Activated CD4-positive, alpha-beta T cell treated with anti-CD3 and anti-CD28 coated beads, Interleukin-2, amount 50 U/mL, for 1 hour (primary cell): ENCODE measurements at places on chromosomes 1 and 21.
A peak's percentile ranks its signal among the peaks of the same experiment; 100 is the strongest.

GRCh38 chr1:193310564-193310963 is 124.2 kb upstream of the B3GALT2 start:
- DNase-seq = no peak

DNA sequence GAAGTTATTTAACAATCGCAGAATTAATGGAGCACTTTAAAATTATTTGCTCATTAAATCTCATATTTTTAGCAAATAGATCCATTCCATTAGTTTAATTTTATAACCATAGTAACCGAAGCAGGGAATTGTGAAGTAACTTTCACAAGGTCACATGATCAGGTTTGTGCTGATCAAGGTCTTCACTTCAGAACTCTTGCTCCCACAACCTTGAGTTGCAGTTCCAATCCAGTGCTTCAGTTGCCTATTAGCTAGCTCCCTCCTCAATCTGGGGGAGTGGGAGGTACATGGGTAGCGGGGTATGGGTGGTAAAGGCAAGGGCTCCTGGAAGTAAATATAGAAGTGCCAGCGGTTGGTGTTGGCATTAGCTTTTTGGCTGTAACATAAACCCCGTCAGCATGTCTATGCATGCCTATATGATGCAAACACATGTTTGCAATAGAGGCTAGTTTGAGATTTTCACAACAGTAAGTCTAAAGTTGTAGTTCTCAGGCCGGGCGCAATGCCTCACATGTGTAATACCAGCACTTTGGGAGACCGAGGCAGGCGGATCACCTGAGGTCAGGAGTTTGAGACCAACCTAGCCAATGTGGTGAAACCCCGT is 5.8 kb downstream of the ATP5IF1 start:
- no peak for DNase-seq

DNA sequence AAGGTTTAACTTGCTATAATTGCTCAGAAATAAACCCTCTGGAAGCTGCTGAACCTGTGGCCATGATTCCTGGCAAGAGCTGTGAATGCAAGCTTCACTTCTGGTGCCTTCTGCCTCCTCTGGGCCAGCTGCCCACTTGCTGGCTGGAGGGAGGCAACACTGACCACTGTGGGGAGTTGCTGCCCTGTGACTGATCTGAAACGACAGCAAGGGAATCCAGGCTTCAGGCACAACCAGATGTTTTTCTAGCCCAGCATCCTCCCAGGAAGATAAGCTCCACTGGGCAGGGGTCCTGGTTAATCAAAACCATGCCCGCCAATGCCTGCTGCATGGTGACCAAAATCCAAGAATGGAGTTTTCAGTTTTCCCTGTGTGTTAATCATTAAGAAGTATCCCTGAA is 180.0 kb upstream of the HMGB4 start:
- DNase-seq = no peak

- DNase-seq = peak; percentile 15
Observed at GRCh38 chr1:23751050-23751814, 8.0 kb downstream of the ELOA start.

DNA sequence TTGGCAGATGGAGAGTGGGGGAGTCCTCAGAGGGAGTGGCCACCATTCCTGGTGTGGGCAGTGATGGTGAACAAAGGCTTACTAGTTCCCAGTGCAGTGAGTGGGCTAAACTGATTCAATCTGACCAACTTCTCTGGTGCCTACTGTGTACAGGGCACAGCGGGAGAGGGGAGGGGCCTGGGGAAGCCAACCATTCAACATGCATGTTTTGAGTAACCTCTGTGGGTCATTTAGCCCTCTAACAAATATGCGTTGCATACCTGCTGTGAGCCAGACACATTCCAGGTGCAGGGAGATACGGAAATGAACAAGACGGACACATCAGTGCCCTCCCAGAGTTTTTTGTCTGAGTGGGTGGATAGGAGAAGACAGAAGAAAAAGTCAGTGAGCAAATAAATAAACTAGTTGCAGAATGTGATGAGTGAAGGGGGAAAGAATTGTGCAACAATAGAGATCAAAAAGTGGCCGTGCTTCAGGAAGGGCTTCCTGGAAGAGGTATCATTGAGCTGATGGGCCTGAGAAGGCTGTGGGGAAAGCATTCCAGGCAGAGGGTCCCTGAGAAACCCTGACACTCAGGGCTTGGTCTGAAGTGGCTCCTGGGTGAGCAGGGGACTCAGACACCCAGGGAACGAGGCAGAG is 78.8 kb downstream of the EPHB2 start:
- DNase-seq = no peak

DNA sequence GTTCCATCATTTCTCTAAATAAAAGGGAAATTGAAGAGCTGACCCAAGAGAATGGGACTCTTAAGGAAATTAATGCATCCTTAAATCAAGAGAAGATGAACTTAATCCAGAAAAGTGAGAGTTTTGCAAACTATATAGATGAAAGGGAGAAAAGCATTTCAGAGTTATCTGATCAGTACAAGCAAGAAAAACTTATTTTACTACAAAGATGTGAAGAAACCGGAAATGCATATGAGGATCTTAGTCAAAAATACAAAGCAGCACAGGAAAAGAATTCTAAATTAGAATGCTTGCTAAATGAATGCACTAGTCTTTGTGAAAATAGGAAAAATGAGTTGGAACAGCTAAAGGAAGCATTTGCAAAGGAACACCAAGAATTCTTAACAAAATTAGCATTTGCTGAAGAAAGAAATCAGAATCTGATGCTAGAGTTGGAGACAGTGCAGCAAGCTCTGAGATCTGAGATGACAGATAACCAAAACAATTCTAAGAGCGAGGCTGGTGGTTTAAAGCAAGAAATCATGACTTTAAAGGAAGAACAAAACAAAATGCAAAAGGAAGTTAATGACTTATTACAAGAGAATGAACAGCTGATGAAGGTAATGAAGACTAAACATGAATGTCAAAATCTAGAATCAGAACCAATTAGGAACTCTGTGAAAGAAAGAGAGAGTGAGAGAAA is 38.4 kb downstream of the CENPF start:
- no peak for DNase-seq

DNA sequence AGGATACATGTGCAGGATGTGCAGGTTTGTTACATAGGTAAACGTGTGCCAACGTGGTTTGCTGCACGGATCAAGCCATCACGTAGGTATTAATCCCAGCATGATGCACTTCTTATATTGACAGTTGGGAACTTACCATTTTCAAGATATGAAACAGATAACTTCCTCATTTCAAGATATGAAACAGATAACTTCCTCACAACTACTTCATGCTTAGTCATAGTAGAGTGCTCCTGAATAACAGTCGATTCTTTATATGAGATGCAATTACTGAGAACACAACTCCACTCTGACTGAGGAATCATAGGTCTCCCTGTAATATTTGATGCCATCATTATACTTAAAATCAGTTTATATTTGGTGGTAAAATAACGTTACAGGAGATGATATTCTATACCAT is 1124.3 kb downstream of the AMY1C start:
- DNase-seq = no peak
